ENCODE measurements at places on chromosomes 6 and 20.
A peak's percentile ranks its signal among the peaks of the same experiment; 100 is the strongest.

GRCh38 chr6:84615113-84615850 lies 149.1 kb downstream of the TBX18 start:
- DNase-seq, result no peak

DNA sequence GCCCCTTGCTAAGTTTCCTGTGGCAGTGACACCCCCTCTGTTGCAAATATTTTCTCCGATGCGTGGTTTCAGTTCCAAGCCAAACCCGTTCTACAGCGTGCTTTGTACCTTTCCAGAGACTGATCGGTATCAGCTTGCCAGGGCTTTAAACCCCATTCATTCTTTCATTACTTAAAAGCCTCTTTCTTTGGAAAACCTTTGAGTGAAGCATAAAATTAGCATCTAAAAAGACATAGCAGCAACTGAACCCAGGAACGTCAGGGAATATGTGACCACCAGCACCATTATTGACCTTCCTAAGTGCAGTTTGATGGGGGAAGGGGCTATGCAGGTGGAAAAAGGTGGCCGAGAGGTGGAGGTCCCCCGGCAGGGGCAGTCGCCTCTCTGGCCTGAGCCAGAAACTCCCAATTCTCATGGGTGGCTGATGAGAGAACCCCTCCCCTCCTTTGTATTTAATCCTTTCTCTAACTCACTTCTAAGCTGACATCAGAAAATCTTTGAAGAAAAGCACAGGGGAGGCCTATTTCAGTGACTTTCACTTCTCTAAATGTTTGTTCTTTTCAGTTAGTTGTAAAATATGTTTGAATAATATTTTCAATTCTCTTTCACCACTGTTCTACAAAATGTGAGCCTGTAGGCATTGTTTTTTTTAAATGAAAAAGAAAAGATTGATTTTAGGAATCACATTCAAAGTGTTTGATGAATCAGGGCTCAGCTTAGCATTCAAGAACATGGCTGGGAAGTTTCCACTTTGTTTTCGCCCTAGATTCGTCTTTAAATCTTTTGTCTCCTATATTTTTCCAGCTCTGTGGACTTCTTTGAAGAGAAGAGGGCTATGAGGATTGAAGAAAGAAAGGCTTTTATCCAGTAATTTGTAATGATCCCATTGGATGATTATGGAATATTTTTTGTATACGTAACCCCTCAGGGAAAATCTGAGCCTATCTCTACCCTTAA lies 89.2 kb downstream of the RSPH3 start:
- no peak for DNase-seq

DNA sequence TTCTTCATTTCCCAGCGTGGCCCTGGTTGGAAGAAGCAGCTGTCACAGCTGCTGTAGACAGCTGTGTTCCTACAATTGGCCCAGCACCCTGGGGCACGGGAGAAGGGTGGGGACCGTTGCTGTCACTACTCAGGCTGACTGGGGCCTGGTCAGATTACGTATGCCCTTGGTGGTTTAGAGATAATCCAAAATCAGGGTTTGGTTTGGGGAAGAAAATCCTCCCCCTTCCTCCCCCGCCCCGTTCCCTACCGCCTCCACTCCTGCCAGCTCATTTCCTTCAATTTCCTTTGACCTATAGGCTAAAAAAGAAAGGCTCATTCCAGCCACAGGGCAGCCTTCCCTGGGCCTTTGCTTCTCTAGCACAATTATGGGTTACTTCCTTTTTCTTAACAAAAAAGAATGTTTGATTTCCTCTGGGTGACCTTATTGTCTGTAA lies 292.7 kb downstream of the ESR1 start:
- peak; percentile 65 for DNase-seq

- DNase-seq, result no peak
These were observed 411.9 kb upstream of the MARCKS start for GRCh38 chr6:113445201-113445600.

DNA sequence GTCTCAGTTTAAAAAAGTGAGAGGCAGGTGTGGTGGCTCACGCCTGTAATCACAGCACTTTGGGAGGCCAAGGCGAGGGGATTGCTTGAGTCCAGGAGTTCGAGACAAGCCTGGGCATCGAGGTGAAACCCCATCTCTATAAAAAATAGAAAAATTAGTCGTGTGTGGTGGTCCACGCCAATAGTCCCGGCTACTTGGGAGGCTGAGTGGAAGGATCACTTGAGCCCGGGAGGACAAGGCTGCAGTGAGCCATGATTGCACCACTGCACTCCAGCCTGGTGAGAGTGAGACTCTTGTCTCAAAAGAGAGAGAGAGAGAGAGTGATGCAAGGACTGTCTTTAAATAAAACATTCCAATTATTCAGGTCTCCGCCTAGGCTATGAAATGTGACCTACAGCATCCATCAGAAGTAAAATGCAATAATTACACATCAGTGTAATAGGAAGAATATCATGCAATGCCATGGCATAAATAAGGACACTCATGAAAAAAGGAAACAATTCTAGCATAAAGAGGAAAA lies 81.5 kb downstream of the SH3BGRL2 start:
- no peak for DNase-seq

DNA sequence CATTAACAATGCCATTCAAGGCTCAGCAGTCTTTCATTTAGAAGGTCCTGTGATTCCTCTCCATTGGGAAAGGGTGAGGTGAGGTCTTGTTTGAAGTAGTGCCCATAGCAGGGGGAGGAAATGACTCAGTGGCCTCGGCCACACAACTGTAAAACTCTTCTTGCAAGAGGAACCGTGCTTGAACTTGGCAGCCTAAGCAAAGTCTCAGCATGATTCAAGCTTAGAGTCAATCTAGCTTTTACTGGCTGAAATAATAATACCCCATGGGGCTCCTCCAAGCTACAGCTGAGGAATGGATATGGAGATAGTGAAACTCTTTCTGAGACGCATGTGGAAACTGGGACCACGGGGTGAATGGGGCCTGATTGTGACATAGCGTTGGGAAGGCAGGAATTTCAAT lies 428.2 kb downstream of the BMP2 start:
- DNase-seq, result no peak

DNA sequence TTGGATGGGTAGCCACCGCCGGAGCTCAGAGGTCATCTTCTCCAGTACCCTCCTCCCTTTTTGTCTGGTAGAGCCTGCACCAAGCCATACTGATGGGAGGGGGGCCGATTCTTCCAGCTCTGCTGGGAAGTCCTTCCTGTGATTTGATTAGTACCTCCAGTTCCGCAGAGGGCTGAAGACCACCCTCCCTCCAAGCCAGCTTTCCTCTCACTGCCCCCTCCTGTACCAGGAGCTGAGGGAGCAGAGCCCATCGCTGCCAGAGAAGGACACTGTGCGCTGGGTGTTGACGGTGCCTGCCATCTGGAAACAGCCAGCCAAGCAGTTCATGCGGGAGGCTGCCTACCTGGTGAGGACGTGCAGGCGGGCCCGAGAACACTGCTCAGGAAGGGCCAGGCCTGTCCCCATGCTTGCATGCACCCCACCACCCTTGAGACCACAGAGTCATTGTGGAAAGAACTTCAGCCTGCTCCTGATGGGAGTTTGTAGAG lies 13.2 kb downstream of the HSPA12B start:
- peak; percentile 22 for DNase-seq

DNA sequence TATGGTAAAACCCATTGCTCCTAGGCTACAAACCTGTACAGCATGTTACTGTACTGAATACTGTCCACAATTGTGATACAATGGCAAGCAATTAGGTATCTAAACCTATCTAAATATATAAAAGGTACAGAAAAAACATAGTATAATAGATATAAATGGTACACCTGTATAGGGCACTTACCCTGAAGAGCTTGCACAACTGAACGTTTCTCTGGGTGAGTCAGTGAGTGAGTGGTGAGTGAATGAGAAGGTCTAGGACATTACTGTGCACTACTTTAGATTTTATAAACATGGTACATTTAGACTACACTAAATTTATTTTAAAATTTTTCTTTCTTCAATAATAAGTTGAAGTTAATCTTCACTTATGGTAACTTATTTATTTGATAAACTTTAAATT lies 119.9 kb upstream of the CEP85L start:
- DNase-seq, result no peak

DNA sequence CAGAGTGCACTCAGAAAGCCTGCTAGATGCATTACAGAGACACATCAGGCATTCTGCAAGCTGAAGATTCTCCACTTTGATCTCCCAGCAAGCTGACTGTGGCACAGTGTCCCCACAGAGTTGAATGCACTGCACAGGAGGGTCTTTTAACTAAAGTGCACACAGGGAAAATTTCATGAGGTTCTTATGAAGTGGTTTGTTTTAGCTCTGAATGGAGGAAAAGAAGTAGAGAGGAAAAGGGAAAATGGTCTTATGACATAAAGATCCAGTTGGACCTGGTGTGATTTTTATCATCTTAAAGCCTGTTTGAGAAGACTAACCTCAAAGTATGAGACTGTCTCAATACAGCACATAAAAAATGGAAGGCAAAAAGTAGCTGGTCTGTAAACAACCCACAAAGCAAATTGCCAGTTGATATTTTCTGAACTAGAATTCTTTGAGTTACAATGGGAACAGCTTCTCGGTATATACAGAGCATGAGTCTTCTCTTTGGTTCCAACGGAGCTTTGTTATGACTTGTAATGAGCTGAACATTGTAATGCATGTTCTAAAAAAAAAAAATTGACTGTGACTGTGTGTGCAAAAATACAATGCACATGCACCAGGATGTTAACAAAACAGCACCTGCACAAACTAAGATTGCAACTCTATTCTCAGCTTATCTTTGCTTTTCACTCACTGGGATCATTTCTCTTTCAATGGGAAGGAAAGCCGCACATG lies 383.0 kb upstream of the ID4 start:
- DNase-seq, result no peak

- DNase-seq, result no peak
These were observed 8.1 kb upstream of the AKIRIN2 start for GRCh38 chr6:87710090-87710489.

GRCh38 chr6:81614292-81614691 lies 138.2 kb downstream of the TENT5A start:
- no peak for DNase-seq

DNA sequence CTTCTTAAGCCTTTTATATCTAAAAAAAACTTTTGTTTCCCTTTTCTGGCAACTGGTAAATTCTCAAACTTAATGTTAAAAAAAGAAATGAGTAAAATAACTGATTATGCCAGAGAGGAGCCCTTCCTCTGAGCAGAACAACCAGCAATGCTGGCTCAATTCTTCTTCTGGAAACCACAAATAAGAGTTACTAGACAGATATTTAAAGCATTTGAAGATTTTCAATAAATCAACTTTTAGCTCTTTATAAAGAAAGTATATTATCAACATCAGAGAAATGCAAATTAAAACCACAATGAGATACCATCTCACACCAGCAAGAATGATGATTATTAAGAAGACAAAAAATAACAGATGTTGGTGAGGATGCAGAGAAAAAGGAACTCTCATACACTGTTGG lies 61.1 kb upstream of the TCF21 start:
- DNase-seq, result no peak

DNA sequence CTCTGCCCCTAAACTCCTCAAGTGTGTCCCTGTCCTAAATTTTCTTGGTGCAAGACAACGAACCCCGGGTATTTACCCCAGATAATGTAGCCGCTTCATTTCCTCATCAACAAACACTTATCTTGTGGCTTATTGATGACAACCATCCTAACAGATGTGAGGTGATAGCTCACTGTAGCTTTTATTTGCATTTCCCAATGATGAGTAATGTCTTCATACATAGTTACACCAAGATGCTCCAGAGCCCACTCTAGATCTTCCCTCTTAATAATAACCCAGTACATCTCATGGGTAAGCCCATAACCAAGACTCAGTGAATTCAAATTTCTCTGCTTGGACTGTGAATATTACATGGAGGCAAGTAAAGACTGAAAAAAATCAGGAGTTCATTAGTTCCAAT lies 48.2 kb upstream of the BEND6 start:
- no peak for DNase-seq

GRCh38 chr6:7719364-7719850 lies 6.5 kb upstream of the BMP6 start:
- DNase-seq, result no peak

GRCh38 chr6:5726976-5727718 lies 279.6 kb downstream of the NRN1 start:
- DNase-seq, result peak; percentile 71

GRCh38 chr6:126724821-126725220 lies 384.9 kb downstream of the CENPW start:
- DNase-seq, result no peak

- no peak for DNase-seq
These were observed 17.8 kb downstream of the DACT2 start for GRCh38 chr6:168301648-168302398.

GRCh38 chr20:13009682-13010406 lies 1.1 kb downstream of the SPTLC3 start:
- DNase-seq, result peak; percentile 60

GRCh38 chr20:34269996-34270627 lies 28.9 kb downstream of the ASIP start:
- DNase-seq, result no peak

DNA sequence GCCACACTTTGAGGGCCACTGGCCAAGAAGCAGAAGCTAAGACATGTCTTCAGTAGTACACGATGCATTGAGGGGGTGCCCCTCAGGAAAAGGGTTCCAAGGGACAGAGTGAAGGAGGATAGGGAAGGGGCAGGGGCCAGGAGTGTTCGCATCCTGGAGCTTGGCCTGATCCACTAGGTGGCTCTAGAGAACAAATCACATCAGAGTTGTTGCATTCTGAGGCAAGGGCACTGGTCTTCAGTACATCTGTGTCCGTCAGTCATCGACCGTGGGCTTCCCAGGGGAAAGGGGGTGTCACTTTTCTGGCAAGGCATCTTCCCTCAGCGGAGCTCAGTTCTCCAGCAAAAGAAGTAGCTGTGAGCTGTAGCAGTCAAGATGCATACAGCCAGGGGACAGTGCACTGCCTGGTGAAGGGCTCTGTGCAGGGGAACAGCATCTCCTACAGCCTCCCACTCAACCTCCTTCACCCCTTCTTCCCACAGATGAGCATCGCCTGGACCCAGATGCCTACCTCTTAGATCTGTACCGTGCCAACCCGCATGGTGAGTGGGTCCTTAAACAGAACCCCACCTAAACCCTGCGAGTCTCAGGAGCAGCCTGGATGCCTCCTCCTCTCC lies 47.8 kb downstream of the ARHGAP40 start:
- DNase-seq, result no peak

- no peak for DNase-seq
These were observed 47.2 kb downstream of the TOX2 start for GRCh38 chr20:43961541-43962471.

DNA sequence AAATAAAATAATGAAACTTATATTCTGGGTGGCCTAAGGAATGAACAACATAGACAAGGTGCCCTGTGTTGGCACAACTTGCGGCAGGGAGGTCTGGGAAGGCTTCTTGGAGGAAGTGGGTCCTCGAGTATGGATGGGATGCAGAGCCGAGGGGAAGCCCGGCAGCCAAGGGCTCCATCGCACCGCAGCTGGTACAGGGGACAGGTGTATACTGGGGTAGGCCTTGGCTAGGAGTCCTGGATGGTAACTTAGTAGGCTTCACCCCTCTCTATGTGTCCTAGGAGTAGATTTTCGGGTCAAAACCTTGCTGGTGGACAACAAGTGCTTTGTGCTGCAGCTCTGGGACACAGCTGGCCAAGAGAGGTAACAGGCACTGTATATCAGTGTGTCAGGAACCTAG lies 28.0 kb downstream of the RAB44 start:
- DNase-seq, result no peak

Data from left hindlimb (tissue), 1 donor.